ENCODE measurements at places on chromosomes 16 and 17.

DNA sequence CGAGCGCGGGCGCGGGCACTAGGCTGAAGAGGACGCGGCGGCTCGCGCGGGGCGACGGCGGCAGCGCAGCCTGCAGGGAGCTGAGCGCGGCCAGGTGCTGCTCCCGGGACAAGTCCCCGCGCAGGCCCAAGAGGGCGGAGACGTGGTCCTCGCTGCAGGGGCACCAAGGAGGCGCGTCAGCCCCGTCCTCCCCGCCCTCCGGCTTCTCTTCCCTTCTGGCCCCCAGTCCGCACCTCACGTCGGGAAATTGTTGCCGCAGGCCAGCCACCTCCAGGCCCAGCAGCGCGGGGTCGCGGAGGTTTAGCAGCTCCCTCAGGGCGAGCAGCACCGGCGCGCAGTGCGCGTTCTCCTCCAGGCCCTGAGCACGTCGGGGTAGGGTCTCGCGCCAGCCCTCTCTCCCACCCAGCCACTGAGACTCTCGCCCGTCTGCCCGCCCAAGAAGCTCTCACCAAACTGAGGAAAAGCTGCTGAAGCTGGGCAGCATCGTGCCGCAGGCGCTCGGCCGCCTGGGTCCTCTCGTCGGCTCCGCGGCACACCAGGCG is 761 bp upstream of the MATCAP1 start:
- DNase-seq = no peak

- DNase-seq = no peak
Measured at GRCh38 chr16:68244481-68244902, 681 bp upstream of the PLA2G15 start.

- no peak for DNase-seq
Measured at GRCh38 chr16:89434490-89434889, 55.9 kb downstream of the ANKRD11 start.

GRCh38 chr17:48497103-48497502 is 33.7 kb downstream of the HOXB1 start:
- peak; percentile 44 for DNase-seq

All from AG08395 (cell line).